ENCODE measurements at places on chromosomes 2 and 18.

DNA sequence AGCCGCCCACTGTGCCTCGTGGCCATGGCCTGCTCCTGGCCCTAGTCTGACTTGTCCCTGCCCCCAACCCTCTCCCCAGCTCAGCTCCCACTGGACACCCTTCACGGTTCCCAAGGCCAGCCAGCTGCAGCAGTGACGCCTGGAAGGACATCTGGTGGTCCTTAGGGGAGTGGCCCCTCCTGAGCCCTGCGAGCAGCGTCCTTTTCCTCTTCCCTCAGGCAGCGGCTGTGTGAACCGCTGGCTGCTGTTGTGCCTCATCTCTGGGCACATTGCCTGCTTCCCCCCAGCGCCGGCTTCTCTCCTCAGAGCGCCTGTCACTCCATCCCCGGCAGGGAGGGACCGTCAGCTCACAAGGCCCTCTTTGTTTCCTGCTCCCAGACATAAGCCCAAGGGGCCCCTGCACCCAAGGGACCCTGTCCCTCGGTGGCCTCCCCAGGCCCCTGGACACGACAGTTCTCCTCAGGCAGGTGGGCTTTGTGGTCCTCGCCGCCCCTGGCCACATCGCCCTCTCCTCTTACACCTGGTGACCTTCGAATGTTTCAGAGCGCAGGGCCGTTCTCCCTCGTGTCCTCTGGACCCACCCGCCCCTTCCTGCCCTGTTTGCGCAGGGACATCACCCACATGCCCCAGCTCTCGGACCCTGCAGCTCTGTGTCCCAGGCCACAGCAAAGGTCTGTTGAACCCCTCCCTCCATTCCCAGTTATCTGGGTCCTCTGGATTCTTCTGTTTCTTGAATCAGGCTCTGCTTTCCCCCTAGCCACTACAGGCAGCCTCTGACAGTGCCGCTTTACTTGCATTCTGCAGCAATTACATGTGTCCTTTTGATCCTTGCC lies 35.8 kb downstream of the ANO7 start:
- DNase-seq = no peak

GRCh38 chr2:102790091-102790455 lies 28.2 kb downstream of the TMEM182 start:
- no peak for DNase-seq

DNA sequence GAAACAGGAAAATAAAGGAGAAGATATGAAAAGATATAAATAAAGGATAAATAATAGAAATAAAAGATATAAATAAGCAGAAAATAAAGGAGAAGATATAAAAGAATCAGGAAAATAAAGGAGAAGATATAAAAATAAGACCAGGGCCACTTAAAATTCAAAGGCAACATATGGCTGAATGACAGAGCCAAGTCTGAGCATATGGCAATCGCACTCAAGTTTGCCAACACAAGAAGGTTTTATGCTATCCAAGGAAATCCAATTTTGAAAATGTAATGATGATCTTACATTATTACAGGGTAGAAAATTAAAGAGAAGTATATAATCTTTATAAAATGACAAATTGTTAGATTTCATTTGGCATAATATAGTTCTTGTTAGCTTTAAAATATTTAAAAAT lies 33.6 kb downstream of the USP40 start:
- no peak for DNase-seq

GRCh38 chr2:61182059-61182383 lies 20.0 kb downstream of the C2orf74 start:
- DNase-seq = no peak

GRCh38 chr2:33727361-33728032 lies 128.4 kb upstream of the FAM98A start:
- DNase-seq = no peak
